ENCODE measurements at places on chromosomes 2 and 18.

GRCh38 chr2:111030260-111030891, 90.3 kb upstream of the BCL2L11 start:
- DNase-seq = no peak

- peak; percentile 65 for DNase-seq
Measured at GRCh38 chr18:21444465-21445212, 155.9 kb downstream of the ESCO1 start.

GRCh38 chr2:127407091-127407490, 11.1 kb upstream of the PROC start:
- no peak for DNase-seq

- no peak for DNase-seq
Measured at GRCh38 chr18:8620845-8621244, 11.6 kb downstream of the RAB12 start.

DNA sequence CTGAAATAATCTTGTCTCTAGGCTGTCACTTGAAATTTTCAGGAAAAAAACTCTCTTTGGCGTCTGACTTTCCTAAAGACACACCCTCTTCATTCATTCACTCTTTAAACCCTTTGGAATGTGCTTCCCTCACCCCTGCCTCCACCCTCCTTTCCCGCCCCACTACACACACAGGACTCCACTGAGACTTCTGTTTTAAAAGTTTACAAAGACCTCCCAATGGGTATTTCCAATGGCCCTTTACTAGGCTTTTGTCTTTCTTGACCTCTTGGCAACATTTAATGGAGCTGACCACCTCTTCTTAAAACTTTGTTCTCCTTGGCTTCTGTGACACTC, 96.1 kb downstream of the RBMS1 start:
- DNase-seq = peak; percentile 76

- DNase-seq = no peak
Measured at GRCh38 chr2:26574900-26575560, 66.1 kb downstream of the CIB4 start.

DNA sequence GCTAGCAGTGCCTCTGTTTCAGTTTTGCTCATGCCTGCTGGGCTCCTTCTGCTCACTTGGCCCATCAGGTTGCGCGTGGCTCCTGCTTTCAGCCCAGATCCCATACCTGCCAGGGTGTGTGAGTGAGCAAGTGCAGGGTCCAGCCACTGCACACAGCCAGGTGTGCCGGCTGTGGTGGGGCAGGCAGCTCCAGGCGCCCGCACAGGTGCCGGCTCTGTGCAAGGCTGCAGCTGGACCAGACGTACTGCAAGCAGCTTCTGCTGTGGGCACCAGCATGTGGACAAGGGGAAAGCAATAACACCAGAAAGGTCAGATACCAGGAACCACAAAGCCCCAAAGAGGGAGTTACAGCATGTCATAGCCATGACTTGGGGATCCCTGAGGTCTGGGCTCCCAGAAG, 5.6 kb upstream of the PCARE start:
- no peak for DNase-seq

- DNase-seq = peak; percentile 24
Measured at GRCh38 chr2:227228061-227228667, 63.7 kb downstream of the COL4A3 start.

- DNase-seq = no peak
Measured at GRCh38 chr2:102463160-102463559, 9.9 kb upstream of the SLC9A4 start.

GRCh38 chr2:48049371-48049770, 143.1 kb upstream of the FBXO11 start:
- DNase-seq = no peak

GRCh38 chr2:201975434-201975833, 58.2 kb upstream of the FZD7 start:
- no peak for DNase-seq

DNA sequence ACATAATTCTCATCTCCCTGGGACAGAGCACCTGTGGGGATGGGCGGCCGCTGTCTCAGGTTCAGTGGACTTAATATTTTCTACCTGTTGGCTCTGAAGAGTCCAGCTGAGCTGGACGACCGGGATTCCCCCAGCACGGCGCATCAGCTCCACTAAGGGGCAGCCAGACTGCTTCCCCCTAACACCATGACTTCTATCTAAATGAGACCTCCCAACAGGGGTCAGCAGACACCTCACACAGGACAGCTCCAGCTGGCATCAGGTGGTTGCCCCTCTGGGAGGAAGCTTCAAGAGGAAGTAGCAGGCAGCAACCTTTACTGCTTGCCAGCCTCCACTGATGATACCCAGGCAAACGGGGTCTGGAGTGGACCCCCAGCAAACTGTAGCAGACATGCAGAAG, 226.0 kb upstream of the DSEL start:
- no peak for DNase-seq

GRCh38 chr2:178315488-178315948, 121.2 kb downstream of the OSBPL6 start:
- no peak for DNase-seq

- DNase-seq = peak; percentile 76
Measured at GRCh38 chr2:206211657-206212255, 52.1 kb downstream of the EEF1B2 start.

DNA sequence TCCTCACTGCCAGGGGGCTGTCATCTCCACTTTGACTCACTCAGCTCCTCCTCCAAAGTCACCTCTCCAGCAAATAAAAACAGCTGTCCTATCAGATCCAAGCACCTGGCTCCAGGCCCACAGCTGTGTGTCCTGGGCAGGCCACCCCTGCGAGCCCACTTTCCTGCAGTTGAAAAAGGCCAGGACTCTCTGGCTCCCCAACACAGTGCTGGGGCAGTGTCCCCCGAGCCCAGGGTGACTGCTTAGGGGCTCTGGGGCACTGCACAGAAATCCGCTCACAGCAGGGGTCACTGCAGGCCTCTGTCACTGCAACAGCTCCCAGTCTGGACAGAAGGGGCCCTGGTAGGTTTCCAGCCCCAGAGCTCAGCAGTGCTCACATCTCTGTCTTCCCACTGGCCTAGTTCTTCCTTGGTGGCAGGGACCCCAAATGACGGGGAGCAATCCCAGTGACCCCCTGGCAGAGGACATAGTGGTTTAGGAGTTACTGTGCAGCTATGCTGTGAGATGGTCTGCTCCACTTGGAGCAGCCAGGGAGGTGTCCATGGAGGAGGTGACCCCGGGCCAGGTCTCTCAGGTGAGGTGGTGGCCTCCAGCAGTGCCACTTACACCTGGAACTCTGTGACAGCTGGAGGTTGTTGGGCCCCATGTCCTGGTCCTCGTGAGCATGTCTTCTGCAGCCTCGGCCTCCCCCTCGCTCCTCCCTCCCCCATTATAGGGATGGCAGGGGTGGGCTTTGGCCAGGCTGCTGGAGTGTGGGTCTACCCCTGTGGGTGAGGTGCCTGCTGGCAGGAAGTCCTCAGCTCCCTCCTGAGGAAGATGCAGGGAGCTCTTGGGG, 35.5 kb downstream of the HS6ST1 start:
- no peak for DNase-seq

GRCh38 chr18:77076111-77076510, 56.5 kb downstream of the MBP start:
- no peak for DNase-seq

DNA sequence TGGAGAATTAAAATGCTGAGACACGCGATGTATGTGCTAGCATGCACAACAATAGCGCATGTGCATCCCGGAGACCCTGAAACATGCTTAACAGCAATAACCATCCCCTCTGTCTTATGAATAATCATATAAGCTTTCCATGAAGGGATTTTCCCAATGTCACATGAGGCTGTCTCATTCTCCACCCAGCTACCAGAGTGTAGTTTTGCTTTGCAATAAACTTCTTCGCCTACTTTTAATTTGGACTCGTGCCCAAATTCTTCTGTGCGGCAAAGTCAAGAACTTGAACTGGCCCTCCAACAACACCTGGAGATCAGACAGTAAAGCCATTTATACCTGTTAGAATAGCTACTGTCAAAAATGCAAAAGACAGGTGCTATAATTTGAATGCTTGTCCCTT, 15.5 kb downstream of the LYG1 start:
- DNase-seq = no peak

DNA sequence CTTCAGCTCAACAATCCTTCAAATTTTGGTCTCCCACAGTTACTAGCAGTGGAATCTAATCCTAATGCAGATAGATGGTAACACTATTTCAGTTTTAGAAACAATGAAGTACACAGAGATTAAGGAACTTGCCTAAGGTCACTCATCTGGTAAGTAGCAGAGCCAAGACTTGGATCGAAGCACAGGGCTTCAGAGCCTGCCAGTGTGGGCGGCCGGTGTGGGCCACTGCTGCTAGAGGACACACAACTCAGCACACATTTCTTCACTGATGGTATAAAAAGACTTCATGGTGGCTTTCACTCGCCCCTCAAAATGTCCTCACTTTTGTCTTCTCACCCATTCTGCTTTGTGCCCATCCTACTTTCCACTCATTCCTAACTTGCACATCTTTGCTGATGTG, 11.1 kb downstream of the C2orf74 start:
- DNase-seq = no peak

GRCh38 chr2:96903815-96904214, 33.9 kb upstream of the SEMA4C start:
- DNase-seq = no peak

DNA sequence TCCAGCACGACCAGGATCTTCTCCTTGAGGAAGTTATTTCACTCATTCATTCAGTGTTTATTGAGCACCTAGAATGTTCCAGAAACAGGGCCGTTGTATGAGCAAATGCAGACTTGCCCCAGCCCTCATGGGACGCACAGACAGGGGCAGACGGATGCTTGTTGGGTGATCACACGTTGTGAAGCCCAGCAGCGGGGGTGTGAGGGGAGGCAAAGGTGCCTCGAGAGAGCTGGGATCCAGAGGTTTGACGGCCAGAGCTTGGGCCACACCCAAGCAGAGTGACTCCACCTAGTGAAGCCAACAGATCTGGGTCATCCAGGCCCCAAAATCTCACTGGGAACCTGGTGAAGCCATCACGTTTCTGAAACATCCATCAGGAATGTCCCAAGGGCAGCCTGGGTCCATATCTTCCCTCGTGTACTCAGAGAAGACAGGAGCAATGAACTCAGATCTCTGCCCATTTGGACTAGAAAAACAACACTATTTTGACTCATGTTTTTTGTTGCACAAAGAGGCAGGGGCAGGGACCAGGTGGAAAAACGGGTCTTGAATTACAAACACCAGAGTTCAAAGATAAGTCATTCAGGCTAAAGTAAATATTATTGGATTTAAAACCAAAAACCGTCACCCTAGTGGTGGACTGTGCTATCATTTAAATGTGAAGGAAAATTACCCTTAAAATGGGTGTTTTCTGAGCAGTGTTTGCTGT, 54.9 kb upstream of the RBM44 start:
- peak; percentile 25 for DNase-seq

Measured in EL (cell line).